SW480 (cell line): ENCODE measurements at places on chromosomes 5 and 9.

GRCh38 chr9:116381350-116381749 is 227.8 kb downstream of the PAPPA start:
- no peak for DNase-seq

DNA sequence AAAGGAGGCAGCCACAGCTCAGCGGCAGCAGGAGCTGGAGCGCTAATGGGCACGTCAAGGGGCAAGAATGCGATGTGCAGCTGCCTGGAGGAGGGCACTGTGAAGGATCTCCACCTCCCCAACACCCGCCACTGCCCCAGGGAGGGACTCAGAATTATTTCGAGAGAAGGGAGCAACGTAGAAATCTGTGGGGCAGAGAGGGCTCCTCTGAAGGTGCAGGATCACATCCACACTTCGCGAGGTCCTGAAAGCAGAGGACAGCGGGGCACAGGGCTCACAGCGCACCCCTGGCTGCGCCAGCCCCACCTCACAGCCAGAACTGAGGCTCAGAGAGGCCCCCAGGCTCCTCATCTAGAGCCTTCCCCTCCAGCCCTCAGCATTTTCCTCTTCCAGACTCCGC is 7.9 kb downstream of the COL23A1 start:
- DNase-seq: no peak

DNA sequence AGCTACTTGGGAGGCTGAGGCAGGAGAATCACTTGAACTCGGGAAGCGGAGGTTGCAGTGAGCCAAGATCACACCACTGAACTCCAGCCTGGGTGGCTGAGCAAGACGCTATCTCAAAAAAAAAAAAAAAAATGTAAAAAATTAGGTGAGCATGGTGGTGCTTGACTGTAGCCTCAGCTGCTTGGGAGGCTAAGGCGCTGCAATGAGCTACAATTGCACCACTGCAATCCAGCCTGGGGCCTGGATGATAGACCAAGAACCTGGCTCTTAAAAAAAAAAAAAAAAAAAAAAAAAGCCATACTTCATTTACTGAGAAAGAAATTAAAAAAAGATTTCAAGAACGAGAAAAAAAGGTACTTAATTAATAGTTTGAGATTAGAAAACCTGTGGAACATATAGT is 62.1 kb downstream of the SVEP1 start:
- no peak for DNase-seq

- no peak for DNase-seq
Observed at GRCh38 chr9:122236681-122237080, 7.9 kb upstream of the LHX6 start.

DNA sequence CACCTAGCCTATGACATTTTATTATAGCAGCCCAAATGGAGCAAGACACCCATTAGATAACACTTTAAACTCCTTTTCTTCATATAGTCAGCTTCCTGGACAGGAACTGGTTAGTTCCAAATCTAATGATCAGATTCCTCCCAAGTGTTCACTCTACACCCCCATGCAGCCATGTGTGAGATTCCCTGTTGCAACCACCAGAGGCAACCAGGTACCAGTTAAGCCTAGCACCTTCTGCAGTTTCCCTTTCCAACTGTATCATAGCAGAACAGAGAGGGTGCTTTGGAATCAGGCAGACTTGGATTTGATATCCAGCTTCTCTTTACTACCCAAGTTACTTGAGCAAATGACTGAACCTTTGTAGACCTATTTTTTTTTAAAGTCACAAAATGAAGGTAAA is 296.6 kb upstream of the PCSK5 start:
- no peak for DNase-seq
